ENCODE measurements at places on chromosomes 4 and X. TPM values are rescaled to one million over a fixed set of nuclear protein-coding genes. Genes with fewer than 3 reads are reported as not detected.

DNA sequence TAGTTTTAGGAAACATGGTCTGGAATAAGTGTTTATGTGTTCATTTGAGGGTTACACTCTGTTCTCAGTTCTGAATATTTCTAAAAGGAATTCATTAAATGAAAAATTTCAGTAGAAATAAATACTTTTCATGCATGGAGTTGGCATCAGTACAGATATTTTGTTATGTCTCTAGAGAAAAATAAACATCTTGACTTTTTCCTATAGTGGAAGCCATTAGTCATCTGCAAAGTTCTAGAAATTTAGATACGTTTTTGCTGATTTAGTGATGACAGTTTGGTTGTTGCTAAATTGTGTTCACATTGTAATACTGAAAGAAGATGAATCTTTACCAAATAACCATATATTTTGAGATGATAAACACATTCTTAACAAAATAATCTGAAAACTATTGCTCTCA lies 268.2 kb upstream of the TEX13A start:
- no peak for DNase-seq

- DNase-seq: no peak
Measured at GRCh38 chr4:124640022-124640730, 72.4 kb downstream of the ANKRD50 start.

DNA sequence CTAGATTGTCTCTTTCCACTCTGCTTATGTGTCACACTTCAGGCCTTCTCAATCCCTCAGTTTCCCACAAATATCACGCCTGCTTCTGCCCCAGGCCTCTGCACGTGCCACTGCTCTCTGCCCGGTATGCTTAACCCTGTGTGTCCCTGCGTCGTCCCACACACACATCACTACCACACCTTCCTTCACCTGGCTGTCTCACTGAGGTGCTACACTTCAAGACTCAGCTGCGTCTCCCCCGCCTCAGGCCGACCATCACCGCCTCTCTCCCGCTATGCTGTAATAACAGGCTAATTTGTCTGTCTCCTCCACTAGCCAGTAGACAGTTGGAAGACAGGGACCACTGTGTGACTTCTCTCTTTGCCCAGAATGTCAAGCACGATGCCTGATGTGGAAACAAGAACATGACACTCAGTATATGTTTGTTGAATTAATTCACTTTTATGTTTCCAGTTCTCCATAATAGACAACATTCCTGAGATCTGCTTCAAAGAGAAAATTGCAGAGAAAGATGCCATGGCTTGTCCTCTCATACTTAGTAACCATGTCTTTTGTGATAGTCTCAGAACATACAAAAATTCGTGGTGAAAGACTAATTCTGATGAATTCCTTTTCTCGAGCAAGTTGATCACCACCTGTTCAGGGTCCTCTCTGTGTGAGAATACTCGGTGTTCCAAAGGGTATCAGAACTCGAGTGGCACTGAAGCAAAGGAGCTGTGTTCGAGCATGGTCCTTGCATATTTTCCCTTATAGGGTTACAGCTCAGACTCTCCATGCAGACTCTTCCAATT lies 54.2 kb downstream of the AFAP1 start:
- DNase-seq: no peak

The GAGE12H gene
- total RNA-seq: not detected

The TACC3 gene
- total RNA-seq: 8.9 TPM

The PCDH11X gene
- total RNA-seq: 3.4 TPM

DNA sequence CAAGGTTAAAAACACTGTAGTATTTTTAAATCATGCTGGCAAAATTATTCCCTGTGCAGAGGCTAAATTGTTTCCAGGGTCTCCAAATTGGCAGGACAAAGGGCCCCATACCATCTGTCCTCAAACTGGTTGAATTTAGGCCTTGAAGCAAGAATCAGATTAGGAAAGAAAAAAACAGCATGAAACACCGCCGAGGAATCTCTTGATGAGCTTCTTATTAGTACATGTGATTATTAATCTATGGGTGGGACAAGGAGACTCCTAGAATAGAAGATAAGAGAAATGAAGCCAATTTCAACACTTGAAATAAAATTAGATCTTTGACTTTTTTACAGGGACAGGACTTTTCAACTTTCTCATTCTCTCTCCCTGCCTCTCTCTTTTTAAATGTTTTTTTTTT lies 7.1 kb upstream of the CLNK start:
- no peak for DNase-seq

- DNase-seq: no peak
Measured at GRCh38 chrX:46587158-46587557, 13.6 kb downstream of the CHST7 start.

GRCh38 chrX:40720792-40721191 lies 14.6 kb downstream of the MED14 start:
- DNase-seq: no peak

DNA sequence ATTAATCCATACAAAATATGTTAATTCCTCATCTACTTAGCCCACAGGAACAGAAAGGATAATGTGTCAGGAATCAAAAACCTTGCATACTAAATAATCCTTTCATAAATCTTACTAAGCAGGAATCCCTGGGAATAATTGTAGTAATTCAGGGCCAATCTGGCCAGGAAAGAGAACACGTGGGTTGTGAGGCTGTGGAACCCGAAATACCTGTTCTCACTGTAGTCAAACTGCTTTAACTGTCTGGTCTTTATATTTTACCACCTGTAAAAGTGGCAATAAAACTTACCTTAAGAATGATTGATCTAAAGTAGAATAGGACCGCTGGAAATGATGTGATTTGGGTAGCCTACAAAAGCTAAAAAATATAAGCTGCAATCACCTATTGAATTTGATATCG lies 1620.9 kb downstream of the STIM2 start:
- peak; percentile 8 for DNase-seq
